ENCODE measurements at places on chromosomes 1 and 21.

- DNase-seq: no peak
These were observed 16.6 kb downstream of the COPA start for GRCh38 chr1:160326418-160326817.

- no peak for DNase-seq
These were observed 29.9 kb downstream of the HHAT start for GRCh38 chr1:210358626-210359025.

- no peak for DNase-seq
These were observed 9.4 kb upstream of the MYOG start for GRCh38 chr1:203095061-203095690.

DNA sequence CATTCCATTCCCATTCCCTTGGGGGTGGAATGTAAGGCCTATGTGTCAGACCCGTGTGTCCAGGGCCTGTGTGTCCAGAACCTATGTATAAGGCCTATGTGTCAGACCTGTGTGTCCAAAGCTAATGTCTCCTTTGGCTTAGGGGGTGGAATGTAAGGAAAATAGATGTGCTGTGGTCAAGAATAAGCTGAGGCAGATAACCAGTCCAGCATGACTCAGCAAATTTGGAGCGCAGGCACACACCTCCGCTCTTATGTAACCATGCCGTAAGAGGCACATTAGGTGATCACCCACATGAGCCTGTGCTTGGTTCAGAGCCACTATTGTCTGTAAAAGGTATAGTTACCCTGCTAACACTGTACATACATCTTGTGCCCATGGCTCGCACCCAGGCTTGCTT, 150.8 kb upstream of the SGIP1 start:
- no peak for DNase-seq

DNA sequence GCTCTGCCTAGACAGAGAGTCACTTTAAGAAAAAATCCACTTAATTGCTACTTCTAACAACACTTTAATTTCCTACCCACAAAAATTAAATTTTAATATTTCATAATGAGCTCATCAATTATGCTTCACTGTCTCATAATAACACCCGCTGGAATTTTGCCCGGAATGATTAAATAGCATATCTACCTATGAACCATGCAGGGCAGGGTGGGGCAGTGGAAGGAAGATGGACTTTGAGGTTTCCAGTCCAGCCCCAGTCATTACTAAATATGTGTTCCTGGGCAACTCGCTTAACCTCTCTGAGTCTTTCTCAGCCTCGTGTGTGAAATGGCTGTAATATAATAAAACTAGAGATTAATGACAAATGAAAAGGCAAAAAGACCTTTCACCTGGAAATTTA, 32.8 kb upstream of the SLC45A1 start:
- DNase-seq: no peak

Measured in activated T-helper 1 cell treated with Interleukin-2 at 50 U/mL for 16 hours (primary cell).